ENCODE measurements at places on chromosomes 2 and 18.

- no peak for DNase-seq
Measured at GRCh38 chr2:200056105-200056504, 100.7 kb downstream of the MAIP1 start.

DNA sequence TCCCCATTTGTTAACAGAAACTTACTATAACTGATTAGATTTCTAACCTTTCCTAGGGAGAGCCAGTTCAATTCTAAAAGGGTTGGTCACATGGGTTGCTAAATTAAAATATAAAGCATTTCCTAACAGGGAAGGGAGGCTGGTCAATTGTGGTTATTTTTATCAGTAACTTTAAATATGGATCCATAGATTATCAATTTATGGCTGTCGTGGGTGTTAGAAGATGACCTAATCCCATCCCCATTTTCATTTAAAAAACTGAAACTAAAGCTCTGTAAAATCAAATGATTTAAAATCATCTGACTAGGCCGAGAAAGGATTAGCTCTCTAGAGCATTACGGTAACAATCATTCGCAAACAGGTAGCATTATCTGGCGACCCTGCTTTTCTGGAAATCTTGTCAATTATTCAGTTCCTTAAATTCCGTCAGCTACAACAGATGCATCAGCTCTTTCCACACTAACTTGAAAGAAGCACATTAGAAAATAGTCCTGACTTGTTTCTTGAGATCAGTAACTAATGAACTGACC is 953 bp upstream of the HNRNPA3 start:
- no peak for DNase-seq

DNA sequence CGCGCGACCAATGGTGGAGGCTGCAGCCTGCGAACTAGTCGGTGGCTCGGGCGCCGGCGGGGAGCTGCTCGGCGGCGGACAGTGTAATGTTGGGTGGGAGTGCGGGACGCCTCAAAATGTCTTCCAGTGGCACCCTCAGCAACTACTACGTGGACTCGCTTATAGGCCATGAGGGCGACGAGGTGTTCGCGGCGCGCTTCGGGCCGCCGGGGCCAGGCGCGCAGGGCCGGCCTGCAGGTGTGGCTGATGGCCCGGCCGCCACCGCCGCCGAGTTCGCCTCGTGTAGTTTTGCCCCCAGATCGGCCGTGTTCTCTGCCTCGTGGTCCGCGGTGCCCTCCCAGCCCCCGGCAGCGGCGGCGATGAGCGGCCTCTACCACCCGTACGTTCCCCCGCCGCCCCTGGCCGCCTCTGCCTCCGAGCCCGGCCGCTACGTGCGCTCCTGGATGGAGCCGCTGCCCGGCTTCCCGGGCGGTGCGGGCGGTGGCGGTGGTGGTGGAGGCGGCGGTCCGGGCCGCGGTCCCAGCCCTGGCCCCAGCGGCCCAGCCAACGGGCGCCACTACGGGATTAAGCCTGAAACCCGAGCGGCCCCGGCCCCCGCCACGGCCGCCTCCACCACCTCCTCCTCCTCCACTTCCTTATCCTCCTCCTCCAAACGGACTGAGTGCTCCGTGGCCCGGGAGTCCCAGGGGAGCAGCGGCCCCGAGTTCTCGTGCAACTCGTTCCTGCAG is at the start of gene HOXD9:
Gene HOXD9 (plus strand): TSS at position 37 of the 728 bp plus-strand sequence. CDS start 50 bp downstream, at position 87.
- no peak for DNase-seq

DNA sequence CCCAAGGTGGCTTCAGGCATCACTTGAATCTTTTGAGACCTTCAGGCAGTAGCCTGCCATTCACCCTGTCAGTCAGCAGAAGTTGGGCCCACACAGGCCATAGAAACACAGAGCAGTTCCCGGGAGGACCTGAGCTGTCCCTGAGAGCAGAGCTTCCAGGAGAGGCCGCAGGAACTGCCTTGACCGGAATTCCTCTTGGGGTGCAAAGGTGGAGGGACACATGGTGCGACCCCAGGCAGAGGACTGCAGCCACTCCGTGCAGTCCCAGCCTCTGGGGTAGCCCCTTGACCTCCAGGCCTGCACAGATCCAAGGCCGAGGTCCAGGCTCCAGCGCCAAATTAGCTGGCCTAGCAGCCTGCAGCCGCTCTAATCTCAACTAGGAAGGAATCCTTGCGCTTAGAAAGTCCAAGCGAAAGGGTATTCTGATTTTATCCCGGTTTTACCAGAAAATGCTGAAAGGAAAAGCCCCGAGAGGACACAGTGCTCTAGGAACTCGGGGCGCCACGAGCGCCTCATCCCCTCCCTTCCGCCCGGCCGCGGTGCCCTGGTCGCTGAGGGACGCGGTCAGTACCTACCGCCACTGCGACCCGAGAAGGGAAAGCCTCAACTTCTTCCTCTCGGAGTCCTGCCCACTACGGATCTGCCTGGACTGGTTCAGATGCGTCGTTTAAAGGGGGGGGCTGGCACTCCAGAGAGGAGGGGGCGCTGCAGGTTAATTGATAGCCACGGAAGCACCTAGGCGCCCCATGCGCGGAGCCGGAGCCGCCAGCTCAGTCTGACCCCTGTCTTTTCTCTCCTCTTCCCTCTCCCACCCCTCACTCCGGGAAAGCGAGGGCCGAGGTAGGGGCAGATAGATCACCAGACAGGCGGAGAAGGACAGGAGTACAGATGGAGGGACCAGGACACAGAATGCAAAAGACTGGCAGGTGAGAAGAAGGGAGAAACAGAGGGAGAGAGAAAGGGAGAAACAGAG is 5.4 kb downstream of the SIX2 start:
- DNase-seq: no peak

GRCh38 chr2:226683196-226683595 is 116.4 kb downstream of the IRS1 start:
- DNase-seq: no peak

- no peak for DNase-seq
Measured at GRCh38 chr18:58048081-58048642, 4.1 kb downstream of the NEDD4L start.

DNA sequence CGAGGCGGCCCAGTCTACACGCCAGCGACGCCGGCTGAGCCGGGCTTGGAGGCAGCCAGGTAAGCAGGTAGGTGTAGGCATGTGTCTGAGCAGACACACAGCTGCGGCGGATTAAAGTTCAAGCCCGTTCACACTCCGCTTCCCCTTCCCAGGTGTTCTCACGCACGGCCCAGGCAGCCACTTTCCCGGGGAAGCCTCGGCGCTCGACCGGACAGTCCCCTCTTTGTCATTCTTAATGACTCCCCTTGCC is 367 bp downstream of the TGFA start:
- no peak for DNase-seq

- no peak for DNase-seq
Measured at GRCh38 chr2:143877876-143878530, 641.9 kb downstream of the ZEB2 start.

DNA sequence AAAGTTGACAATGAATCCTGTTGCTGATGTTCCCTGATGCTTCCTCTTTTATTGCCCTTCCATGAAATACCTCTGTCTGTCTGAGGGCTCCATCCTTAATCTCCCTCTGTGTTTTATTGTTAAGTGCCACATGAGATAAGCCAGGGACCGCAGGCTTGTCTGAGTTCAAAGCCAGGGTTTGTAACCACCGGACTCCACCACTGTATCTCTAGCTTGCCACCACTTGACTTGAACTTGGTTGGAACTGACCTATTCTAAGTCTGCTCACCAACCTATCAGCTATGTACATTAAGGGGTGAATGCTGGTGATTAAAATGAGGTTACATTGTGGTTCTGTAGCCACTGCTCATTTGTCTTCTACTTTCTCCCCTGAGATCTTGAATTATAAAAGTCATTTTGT is 328.5 kb upstream of the ZEB2 start:
- no peak for DNase-seq

GRCh38 chr2:120771781-120772208 is 36.1 kb downstream of the GLI2 start:
- no peak for DNase-seq

- no peak for DNase-seq
Measured at GRCh38 chr2:109369671-109370191, 240.7 kb downstream of the SH3RF3 start.

DNA sequence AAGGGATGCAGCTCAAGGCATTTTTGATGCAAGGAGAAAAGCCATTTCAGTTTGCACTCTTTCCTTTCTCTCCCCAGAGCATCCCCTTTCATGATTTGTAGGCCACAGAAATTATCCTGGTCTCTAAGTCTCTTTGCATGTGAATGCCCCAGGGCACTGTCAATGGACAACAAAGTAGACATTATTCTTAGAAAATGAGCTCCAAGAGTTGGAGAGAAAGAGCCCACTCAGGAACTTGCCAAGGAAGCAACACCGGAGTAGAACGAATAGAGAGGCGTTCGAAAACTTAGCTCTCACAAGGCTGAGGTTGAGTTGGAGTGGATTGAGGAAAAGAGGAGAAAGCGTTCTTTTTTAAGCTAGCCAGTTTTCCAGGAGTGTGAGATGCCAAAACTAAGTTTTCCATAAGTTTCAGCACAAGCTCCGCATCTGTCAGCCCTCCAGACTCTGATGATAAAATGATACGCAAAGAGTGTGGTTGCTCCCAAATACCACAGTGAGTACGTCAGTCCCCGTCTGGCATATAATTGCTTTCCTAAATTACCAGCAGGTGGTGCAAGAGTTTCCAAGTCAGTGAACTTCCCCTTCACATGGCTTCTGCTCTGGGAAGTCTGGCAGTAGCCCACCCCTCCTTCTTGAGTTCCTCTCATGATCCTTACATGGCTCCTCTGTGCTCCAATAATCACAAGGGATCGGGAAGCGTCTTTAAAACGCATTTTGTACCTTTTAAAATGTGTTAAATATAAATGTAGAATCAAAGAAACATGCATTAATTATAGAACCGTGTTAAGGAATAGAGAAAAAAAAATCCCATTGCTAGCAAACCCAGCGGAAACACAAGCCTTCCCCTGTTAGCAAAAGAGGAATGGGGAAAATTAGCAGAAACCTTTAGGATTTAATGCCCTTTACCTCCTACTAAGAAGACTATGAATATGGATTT is 1060.6 kb upstream of the FANCL start:
- DNase-seq: no peak

DNA sequence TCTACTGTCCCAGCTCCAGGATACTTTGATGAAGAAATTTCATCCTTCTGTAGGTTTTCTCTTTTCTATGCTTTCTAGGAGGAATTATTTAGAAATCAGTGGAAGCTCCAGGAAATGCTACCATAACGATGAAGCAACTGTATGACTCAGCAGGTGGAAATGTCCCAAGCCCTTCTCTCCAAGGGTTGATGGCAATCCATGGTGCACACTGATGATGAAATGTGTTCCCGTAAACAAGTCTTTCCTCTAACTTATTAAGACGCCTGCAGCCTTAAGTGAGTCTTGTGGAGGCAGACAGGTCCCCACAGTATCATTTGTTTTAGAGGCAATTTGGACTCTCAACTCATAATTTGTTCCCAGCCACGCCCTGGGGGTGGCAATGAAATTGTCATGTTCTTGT is 777.6 kb upstream of the SOX11 start:
- no peak for DNase-seq

GRCh38 chr2:70173520-70173919 is 17.3 kb downstream of the C2orf42 start:
- no peak for DNase-seq

GRCh38 chr2:229153267-229153666 is 117.8 kb downstream of the PID1 start:
- no peak for DNase-seq

DNA sequence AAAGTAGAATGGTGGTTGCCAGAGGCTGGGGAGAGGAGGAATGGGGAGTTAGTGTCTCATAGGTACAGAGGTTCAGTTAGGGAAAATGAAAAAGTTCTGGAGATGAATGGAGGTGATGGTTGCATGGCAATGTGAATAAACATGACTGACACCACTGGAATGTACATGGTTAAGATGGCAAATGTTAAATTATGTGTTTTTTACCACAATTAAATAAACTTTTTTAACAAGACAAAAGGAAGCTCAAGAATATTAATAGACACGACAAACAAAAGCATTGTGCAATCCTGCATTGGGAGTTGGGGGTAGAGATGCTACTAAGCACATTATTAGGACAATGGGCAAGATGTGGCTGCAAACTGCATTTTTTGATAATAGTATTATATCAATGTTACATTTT is 147.7 kb downstream of the TWIST2 start:
- DNase-seq: no peak

DNA sequence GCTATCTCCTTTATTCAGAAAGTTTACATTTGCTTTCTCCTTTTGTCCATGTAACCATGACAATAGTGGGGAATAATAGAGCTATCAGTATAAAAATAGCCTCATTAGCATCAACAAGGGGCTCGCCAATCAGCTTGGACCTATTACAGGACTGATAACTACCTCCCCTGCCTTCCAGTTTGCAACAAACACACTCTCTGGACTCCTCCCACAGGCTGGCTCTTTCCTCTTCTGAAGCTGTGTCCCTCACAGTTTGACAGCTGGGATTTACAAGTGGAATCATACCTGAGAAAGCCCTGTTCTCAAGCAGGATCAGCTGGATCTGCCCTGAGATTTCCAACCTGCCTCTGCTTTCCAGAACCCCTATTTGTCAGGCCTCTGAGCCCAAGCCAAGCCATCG is 162.5 kb downstream of the GRB14 start:
- no peak for DNase-seq

- no peak for DNase-seq
Measured at GRCh38 chr18:50850307-50851065, 28.4 kb upstream of the ME2 start.

- DNase-seq: no peak
Measured at GRCh38 chr2:127105656-127106456, 1.1 kb downstream of the BIN1 start.

- DNase-seq: no peak
Measured at GRCh38 chr2:74458938-74459363, 713 bp downstream of the WBP1 start.
